ENCODE measurements at places on chromosomes 1 and 21. TPM values are rescaled to one million over a fixed set of nuclear protein-coding genes. Genes with fewer than 3 reads are reported as not detected.
A peak's percentile ranks its signal among the peaks of the same experiment; 100 is the strongest.

- no peak for DNase-seq
Observed at GRCh38 chr1:22231995-22232690, 89.2 kb upstream of the WNT4 start.

MYOG gene
- not detected for polyA plus RNA-seq

TMEM82 gene
- not detected for polyA plus RNA-seq

DNA sequence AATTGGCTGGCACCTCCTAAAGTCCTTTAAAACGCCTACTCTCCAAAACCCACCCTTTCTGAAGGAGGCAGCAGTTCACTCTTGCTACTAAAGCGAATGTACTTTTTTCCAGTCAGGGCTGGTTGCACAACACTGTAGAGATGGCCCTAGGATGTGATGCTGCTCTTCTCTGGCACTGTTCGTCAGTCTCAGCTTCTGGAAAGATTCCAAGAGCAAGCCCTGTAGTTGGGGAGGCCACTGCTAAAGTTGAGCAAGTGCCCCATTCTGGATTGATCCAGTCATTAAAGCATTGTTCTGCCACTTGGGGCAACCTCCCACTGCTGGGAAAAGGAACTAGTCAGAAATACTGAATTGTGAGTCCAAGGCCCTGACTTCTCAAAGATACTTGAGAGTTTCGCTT, 28.5 kb upstream of the KCNQ4 start:
- DNase-seq, result no peak

- DNase-seq, result no peak
Observed at GRCh38 chr1:6489383-6489765, 2.1 kb downstream of the PLEKHG5 start.

DNA sequence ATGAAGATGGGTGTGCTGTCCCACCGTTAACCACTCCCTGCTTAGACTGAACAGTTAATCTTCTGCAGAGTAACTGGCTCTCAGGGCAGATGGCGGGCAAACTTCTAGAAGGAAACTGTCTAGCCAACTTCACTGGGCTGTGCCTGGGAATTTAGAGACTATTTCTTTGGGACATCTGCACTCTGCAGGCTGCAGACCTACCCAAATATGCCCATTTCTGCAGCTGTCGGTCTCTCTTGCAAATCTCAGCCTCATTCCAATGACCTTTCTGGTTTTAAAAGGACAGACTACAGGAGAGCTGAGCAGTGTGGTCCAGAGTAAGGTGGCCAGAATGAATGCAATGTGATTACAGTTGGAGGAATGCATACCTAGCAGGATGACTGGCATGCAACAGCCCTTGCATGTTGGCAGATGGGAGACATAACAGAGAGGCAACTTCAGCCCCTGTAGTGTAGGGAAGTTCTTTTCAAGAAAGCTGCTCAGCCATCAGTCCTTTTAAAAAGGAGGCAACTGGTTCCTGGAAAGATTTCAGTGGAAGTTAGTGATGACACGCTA, 26.3 kb upstream of the IL20 start:
- DNase-seq, result no peak

- no peak for DNase-seq
Observed at GRCh38 chr1:195831789-195832188, 776.5 kb downstream of the KCNT2 start.

- DNase-seq, result no peak
Observed at GRCh38 chr1:82517586-82517985, 716.9 kb downstream of the ADGRL2 start.

DNA sequence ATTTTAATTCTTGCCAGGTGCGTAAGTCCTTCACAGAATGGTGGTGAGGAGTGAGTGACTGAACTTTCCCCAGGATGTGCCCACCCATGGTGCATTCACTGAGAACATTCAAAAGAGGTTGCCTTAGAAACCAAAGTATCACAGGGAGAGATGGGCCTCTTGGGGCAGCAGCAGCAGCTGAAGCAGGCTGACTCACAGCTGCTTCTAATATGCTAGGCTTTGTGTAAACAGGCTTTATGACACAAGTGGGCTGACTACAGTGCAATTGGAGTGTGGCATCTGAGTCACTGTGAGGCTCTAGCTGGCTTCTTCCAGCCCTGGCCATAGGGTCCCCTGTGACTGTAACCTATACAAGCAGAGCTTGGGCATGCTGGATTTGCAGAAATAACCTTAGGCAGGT, 12.6 kb downstream of the PIGP start:
- DNase-seq, result peak; percentile 86
